Renal cortical epithelial cell (primary cell): ENCODE measurements at places on chromosomes 5 and 9.

DNA sequence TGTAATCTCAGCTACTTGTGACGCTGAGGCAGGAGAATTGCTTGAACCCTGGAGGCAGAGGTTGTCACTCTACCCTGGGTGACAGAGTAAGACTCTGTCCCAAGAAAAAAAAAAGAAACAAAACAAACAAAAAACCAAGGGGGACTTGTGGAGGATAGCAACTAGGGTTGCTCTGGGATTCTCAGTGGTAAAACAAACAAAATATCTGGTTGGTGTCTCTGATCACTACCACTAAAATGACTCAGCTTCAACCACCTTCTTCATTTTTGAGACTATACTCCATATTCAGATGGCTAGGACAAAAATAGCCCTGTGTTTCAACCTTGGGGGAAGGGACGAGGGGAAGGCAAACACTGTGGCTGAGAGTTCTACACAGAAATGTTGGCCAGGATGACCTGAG is 110.3 kb downstream of the ARRDC3 start:
- peak; percentile 61 for DNase-seq

DNA sequence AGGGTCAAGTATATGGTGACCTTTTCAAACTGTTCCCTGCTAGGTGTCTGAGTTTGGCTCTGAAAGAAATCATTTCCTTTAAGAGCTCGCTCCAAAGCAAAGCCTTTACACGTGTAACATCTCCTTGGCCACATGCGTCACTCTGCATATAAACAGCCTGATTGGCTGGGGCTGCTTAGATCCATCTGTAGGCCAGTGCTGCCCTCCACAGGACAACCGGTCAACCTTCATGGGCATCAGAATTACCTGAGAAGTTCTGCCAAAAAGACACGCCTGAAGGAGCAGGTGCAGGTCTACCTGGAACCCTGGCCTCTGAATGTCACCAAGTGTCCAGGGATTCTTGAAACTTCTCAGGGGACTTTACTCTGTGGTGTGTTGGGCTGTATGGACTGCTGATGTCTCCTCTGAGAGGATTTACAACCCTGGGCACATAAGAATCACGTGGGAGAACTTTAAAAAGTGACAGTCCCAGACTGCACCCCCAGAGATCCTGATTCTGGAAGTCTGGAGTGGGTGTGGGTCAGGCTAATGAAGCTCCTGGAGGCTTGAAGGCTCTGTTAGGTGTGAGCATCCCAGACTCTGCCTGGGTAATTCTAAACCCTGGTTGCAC is 497.6 kb downstream of the GADD45G start:
- DNase-seq, result peak; percentile 90

- no peak for DNase-seq
These were observed 16.8 kb upstream of the DAB2IP start for GRCh38 chr9:121634329-121635261.

- DNase-seq, result no peak
These were observed 119.7 kb downstream of the RAPGEF6 start for GRCh38 chr5:131515348-131515747.

DNA sequence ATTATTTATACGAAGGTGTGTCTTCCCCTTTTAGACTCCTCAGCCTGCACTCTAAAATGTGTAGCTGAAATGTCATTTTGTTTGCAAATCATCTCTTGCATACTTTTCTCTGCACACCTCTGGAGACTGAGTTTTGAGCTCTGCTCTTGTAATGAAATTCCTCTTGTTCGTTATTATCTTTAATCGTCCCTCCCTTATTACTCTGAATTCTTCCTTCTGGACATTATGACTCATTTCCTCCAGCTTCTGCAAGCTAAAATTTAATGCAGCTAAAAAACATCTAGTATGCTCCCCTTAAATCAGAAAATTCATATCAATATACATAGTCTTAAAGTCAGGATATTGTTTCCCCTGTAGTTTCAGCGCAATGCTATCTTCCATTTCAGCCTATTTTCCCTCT is 13.5 kb downstream of the ISL1 start:
- DNase-seq, result no peak

DNA sequence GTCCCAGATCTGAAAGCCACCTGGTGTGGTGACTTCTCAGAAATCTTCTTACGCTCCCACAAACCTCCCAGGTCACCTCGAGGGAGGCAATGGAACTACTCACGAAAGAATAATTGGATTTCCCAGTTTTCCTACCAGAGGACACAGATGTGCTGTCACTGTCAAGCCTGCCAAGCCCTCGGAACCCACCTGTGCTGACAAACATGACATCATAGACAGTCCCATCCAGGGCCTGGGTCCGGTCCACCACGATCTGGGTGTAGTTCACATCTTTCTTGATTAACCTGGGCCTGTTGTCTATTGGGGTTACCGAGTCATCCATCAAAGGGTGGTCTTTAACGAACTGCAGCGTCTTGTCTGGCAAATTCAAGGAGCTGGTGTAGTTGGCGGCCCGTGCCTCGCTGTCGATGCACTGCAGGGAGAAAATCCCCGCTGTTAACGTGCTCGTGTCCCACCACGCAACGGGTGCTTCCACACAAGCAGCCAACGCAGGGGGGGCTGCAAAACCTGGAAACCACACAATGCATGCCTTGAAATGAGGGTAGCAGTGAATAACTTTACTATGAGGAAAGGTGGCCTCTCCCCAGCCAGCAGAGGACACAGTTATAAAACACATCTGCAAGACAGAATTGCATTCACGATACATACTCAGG is 69.0 kb downstream of the SECISBP2 start:
- no peak for DNase-seq

GRCh38 chr9:108467653-108468324 is 388.0 kb downstream of the ACTL7B start:
- no peak for DNase-seq

- peak; percentile 31 for DNase-seq
These were observed 527.7 kb upstream of the WWC1 start for GRCh38 chr5:167763772-167764171.

DNA sequence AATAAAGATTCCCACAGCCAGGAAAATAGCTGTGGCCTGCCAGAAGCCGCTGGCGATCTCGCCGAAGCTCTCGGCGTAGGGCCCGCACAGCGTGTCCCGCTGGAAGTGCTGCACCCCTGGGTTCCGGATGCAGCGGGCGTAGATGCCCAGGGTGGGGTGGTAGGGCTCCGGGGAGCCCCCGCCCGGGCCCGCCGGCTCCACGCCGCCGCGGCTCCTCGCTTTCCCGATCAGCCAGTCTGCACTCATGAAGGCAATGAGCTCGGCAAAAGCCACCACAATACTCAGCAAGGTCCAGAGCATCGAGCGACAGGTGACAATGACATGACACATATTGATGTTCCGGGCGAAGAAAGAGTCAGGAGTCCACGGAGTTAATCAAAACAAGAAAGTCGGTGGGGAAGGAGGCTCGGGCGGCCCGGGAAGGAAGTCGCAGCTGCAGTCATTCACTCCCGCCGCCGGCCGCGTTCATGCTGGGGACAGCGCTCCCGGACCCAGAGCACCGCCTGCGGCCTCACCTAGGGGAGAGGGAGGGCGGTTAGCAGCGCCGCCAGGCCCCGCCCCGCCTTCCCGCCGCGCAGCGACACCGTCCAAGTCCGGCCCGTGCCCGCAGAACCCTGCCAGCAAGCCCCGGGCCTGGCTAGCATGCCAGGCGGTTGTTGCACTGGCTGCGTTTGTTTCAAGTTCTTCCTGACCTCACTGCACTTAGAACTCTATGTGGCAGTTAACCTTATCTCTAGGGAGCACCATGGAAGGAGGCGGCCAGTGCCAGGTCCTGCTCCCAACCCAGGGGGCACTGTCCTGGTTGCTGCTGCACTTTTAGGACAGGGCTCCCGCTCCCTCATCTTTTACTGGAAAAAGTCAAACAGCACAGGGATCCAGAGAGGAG is 138.4 kb downstream of the LHFPL2 start:
- DNase-seq, result no peak

DNA sequence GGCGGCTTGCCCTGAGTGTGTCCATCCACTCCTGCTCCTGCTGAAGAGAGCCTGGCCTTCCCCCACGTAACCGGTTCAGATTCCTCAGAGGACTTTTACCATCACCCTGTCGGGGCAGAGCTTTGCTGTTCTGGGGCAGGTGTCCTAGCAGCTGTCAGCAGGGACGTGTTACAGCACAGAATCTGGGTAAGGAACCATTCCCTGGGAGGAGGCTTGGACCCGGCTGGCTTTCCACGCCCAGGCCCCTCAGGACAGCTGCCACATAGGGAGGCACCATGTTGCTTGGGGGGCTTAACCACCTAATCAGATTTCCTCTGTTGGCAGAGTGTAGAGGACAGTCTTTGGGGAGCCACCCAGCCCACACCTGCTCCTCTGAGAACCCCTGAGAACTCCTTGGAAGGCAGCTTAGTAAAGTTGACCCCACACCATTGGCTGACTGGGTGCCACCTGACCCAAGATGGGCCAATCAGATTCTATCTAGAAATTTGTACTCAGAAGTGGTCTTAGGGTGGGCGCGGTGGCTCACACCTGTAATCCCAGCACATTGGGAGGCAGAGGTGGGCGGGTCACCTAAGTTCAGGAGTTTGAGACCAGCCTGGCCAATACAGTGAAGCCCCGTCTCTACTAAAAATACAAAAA is 23.3 kb upstream of the EEIG1 start:
- no peak for DNase-seq

GRCh38 chr5:135842737-135843136 is 8.3 kb downstream of the SLC25A48 start:
- DNase-seq, result no peak

DNA sequence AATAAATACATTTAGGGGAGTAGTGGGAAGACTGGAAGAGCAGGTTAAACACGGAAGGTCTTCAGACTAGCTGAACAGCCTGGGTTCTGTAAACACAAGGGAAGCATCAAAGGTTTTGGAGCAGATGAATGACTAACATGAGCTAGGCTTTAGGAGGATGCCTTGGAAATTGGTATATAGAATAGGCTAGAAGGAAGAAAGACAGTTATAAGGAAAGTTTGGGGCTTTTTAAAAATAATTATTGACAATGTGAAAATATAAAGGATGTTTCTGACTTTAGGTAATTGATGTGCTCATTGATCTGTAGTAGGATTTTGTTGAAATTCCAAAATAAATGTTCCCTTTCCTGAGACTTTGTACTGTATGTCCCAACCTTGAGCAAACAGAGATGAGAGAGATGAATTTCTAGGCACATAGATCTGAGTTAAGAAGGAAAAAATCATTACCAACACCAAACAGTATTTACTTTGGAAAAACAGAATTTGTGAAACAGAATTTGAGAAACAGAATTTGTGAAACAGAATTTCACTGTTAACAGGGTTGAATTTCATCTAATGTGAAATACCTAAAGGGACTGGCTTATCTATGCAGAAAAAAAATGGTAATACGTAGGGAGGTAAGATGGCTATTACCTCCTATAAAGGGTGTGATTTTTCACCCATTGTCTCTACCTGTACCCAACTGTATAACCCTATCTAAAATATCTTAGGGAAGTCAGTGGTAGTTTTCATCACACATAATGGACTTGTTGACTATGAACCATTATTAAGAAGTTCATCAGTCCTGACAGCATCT is 28.8 kb downstream of the SKP2 start:
- no peak for DNase-seq

- DNase-seq, result peak; percentile 91
These were observed 95.8 kb upstream of the ANKRD55 start for GRCh38 chr5:56328753-56329560.

GRCh38 chr5:75909223-75909622 is 174.0 kb upstream of the SV2C start:
- no peak for DNase-seq

DNA sequence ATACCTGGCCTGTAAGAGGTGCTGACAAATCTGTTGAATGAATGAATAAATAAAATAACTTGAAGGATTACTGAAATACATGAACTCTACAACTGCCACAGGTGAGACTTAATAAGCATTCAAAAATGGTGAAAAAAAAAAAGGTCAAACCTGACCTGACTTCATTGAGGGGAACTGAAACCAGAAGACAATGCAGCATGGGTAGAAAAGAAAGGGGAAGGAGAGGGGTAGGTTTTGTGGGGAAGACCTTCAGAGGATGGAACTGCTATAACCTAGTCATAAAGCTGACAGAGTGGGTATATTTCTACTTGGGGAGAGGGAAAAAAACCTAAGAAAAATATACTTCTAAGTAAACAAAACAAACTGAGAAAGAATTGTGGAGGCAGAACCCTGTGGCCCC is 56.6 kb downstream of the RASEF start:
- DNase-seq, result no peak

DNA sequence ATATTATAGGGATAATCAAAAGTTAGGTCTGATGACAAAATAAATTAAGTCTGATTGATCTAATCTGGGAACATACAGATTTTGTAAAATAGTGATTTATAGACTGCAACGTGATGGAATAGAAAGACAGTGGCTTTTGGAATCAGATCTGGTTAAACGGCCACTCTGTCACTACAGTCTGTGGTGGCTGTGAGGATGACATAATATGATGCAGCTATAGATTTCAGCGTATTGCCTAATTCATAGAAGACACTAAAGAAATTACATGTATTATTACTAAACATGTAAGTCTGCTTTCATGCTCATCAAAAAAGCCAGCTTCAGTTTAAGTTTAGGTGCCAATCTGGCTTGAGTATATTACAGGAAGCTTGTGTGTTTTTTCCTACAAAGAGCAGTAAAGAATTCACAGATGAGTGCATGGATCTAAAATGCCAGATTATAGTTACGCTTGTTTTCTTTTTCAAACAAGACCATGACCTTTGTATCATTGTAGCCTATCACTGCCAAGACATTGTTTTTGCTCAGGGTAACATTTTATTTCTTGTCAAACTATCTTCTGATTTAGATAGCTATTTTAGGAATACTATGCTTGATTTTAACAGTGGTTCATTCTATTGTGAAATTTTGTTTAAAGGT is 25.7 kb downstream of the CPEB4 start:
- no peak for DNase-seq

DNA sequence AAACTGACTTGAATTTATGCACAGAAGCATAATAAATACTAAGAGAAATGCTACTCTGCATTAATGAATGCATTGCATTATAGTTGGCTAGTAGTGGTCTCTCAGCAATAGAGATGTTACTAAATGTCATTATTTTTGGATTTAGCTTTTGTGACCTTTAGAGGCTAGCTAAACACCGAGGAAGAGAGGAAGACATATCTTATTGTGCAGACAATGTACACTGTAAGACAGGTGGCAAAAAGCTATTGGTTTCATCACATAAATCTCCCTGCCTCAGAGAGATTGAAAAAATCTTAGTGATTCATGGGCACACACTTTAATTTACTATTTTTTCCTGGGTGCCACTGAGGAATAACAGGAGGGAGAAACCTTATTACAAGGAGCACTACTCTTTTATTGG is 435.9 kb downstream of the TMEM232 start:
- DNase-seq, result no peak

- no peak for DNase-seq
These were observed 138.5 kb downstream of the DCP2 start for GRCh38 chr5:113115061-113115460.

DNA sequence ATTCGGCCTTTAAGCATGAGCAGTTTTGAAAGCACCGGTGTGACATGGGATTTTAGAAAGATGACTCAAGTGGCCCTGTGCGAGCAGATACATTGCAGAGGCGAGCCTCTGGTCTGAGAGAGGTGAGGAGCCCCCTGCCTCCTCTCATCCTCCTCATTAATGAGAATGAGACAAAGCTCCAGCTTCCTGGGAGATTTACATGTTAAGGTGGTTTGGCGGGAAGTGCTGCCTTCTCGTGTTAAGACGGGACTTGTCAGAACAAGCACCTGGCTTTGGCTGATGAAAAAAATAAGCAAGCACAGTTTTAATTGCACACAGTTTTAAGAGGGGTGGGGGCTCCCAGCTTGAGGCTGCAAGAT is 68.1 kb downstream of the ACTL7B start:
- DNase-seq, result no peak

- DNase-seq, result no peak
These were observed 286.6 kb upstream of the IZUMO3 start for GRCh38 chr9:24832307-24832706.

- no peak for DNase-seq
These were observed 18.3 kb downstream of the RFX3 start for GRCh38 chr9:3507395-3508077.

- DNase-seq, result no peak
These were observed at the start of gene GPR21 for GRCh38 chr9:123033352-123033751. Gene GPR21, plus strand, starts transcription at chr9:123033667. Its CDS starts 900 bp downstream, at chr9:123034567.
